ENCODE measurements at places on chromosomes 7 and 10.

DNA sequence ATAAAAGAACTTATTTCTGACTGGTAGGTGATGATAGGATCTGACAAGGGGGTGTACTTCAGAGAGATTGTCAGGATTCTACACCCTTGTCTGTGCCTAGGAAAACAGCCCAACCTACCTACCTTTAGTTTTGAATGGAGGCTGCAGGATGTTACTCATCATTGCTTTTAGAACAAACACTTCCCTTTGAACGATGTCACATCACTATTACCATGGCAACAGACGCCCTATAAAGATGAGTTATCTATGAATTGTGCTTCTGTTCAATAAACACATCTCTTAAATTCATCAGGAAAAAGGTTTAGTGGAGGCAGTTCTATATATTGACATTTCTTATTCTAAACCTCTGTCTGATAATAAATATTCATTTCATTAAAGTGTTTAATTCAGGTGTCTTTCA, 362.4 kb downstream of the CNTNAP2 start:
- no peak for DNase-seq

- DNase-seq = no peak
Observed at GRCh38 chr7:55104712-55105433, 86.1 kb downstream of the EGFR start.

DNA sequence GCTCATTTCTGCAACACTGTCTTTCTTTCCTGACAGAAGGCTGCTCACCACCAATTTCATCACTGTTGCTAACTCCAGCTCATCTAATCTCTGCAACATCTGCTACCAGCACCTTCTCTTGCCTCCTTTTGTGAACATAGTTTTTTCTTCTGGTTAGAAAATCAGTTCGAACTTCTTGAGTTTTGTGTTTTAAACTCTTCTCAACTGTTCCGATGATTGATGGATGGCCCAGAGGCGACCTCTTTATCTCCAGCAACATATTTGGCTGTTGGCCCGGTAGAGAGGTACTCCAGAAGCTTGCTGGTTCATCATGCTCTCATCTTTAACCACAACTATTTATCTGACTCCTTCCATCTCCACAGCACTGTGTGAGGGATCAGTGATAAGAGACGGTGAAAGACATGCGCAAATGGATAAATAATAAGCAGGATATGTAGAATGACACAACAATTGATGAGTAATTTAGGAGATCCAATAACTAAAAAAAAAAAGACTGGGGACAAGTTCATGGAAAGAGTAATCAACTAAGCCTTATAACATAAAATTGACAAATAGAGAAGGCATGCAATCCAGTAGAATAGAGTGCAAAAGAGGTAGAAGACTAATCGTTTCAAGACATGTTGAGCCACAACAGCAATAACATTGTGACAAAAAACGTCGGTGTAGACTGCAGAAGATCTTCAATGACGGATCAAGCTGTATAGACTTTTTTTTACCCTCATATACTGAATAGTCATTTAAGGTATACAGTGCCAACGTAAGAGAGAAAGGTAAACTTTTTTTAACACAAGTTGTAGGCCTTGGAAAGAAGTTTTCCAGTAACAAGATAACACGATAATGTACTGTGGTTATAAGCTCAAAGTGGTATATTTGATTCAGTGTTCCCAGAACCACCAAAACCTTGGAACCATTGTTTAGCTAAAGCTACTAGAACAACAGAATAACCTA, 152.2 kb downstream of the CRPPA start:
- no peak for DNase-seq

GRCh38 chr7:13639396-13639795, 350.1 kb downstream of the ETV1 start:
- DNase-seq = no peak

- no peak for DNase-seq
Observed at GRCh38 chr10:95330966-95331453, 40.2 kb upstream of the PDLIM1 start.

- no peak for DNase-seq
Observed at GRCh38 chr7:67618556-67619162, 622.0 kb downstream of the TYW1 start.

- DNase-seq = no peak
Observed at GRCh38 chr10:101769541-101770180, 6.3 kb downstream of the FGF8 start.

DNA sequence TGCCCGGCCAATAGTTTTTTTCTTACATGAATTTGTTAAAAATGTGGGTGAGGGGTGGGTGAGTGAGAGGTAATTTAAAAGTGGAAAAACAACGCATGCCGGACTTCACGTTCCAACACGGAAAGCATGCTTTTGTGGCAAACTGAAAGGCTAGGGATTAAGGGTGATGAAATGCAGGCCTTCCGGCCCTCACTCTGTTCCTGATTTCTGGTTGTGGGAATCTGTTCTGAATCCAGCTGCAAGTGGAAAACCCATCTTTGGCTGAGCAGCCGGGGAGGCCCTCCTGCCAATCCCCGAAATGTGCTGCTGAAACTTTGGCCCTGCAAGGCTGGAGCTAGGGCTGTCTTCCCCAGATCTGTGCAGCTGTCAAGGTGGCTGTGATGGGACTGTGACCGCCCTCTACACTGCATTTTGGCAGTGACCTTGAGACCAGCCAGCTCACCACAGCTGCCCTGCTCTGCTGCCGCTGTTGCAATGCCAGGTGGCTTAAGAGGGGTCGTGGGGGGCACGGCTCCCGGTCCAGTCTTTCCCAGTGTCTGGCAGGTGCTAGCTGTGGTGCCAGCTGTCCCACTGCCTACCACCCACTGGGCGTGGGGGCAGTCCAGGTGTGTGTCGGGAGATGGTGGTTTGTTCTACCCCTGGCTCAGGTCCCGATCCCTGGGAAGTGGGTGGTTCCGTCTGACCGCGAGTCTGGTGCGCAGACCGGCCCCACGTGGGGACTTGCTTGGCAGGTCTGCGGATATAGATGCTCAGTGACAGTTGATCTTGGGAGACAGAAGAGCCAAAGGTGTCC, 39.0 kb downstream of the TET1 start:
- no peak for DNase-seq

DNA sequence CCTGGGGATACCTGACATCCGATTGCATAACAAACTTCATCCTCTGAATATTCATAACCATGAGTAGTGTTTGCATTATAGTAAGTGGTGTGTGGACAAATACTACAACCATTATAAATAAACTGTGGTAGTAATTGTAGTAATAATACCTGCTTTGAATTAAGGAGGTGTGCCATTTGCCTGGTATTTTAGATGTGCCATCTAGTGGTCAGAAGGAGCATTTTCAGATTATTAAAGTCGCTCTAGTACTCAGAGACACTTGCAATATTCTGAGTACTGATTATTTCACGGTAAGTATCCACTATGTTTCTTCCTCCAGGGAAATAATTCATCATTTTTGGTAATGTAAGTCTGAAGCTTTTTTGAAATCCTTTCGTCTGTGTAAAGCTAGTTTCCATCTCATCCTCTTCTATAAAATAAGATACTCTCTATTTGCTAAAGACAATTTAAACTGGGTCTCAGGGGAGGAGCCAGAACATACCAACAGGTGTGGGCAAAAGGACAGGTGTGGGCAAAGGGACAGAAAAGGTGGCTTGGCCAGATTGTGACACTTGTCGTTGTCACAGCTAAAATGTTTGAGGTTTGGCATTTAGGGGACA, 115.3 kb upstream of the WDR11 start:
- peak; percentile 17 for DNase-seq

DNA sequence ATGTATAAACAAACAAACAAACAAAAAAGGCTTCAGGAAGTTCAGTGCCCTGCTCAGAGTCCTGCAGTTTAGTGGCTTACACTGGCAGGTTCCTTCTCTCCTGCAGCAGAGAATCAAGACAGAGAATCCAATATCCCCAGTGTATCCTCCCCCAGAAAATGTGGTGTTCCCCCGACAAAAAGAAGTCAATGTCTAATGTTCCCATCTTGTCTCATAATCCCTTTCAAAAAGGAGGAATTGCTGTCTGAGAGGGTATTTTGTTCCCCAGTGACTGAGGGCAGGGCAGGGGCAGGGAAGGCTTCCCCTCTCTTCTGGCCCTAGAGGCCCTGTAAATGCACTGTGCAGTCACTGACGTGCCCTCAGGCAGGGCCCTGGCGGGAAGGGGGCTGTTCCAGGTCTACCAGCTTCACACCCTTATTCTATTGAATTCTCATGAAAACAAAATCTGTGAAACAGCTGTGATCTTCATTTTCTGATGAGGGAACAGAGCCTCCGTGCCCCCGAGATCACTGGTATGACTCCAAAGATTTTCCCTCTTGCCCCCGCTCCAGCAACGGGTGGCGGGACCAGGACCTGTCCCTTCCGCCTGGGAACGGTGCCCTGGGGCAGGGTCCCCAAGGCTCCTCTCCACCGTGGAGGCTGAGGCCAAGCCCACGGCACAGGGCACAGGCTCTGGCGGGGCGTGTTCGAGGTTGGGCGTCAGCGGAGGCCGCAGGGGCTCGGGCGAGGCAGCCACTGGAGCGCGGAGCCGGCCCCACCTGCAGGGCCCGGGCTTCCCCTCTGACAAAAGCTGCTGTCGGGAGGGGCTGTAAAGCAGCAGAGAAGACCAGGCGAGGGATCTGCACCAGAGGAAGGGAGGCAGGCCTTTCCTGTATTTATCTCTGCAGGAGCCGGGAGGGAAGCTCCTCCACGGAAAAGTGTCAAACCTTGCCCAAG, 13.4 kb upstream of the WDFY4 start:
- DNase-seq = no peak

GRCh38 chr10:122484276-122485060, 23.1 kb downstream of the HTRA1 start:
- DNase-seq = no peak

DNA sequence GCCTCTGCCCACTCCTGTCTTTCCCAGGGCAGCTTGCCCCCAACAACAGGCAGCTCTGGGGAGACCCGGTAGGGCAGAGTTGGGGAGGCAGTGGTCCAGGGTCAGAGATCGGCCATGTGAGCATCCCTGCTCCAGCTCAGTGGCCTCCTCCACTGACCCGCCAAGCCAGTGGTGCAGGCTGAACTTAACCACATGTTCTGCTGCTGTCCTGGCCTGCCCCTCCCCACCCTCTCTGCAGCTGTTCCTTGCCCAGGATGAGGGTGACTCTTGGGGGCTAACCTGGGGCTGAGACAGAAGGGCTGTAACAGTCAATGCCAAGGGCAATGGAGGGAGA, 349.3 kb downstream of the PLXNA4 start:
- no peak for DNase-seq

DNA sequence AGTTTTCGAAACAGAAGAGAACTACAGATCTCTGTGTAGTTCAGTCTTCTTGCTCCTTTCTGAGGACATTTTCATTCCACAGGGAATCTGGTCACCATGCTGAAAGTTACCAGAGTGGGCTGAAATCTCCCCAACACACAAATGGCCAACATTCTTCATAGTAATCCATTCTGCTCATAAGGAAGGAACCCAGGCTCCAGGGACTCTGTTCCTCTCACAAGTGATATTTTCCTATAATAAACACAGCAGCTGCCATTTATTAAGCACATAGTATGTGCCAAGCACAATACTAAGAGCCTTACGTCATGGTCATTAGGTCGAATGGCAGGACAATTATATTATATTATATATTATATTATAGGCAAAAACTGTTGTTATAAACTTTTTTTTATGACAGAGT, 109.8 kb downstream of the RAB11FIP2 start:
- no peak for DNase-seq

DNA sequence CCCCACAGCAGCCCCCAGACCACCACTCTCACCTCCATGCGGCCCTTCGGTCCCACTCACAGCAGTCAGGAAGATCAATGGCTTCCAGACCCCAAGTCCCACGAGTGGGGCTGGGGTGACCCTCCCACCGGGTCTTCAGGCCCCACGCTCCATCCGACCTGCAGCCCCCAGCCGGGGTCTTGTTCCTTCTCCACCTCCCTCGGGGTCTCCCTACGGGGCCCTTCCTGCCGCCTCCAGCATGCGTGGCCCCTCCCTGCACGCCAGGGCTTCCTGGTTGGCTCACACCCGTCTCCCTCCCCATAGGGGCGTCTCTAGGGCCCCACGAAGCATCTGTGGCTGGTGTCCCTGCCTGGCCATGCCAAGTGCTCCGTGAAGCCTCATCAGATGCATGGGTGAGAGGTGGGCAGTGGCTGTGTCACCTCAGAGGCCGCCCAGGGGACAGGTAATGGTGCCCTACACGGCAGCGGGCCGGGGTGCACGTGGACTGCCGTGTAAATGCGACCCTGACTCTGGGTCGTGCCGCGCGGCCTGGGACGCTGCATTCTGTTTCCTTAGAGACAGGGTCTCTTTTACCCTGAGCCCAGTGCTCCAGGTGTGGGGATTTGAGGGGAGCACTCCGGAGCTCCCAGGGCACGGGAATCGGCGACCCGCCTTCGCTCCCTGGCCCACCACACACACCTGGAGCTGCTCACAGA, 19.9 kb downstream of the ADAP1 start:
- DNase-seq = no peak

DNA sequence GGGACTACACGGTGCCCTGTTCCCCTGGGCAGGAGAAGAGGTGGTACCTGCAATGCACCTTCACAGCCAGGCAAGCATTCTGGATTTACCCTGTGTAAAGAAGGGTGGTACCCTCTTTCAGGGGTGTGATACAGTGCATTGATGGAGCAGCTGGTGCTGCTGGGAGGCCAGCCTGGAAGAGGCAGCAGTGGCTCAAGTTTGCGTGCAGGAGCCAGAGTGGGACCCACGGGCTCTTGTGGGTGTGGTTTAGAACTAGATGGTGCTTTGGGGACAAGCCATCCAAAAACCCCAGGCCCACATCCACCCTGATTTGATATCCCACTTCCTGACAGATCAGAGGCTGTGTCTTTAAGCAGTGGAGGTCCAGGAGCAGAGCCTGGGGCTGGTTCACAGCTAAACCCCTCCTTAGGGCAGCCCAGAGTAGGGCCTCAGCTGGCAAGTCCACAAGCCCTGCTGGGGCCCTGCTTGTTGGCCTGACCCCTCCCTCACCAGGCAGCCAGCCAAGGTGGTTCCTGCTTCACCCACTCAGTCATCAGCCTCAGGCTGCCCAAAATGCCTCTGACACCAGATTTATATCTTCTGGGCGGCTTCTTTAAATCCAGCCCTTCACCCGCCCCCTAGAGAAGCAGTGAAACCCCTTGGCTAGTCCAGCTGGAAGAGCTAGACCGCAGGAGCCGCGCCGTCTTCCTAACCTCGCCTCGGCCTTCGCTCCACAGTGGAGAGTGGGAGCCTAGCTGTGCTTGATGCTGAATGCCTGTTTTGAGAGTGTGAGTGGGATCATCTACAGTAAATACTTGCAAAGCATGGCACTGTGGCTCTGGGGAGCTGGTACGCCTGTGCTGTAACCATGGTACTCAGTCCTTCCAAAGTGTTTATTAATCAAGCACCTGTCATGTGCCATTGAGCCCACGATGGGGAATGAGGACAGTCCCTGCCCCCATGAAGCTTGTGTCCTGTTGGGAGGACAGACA, 1.4 kb upstream of the ASIC3 start:
- DNase-seq = no peak
